B cell (primary cell): ENCODE measurements at places on chromosomes 13 and 19.

DNA sequence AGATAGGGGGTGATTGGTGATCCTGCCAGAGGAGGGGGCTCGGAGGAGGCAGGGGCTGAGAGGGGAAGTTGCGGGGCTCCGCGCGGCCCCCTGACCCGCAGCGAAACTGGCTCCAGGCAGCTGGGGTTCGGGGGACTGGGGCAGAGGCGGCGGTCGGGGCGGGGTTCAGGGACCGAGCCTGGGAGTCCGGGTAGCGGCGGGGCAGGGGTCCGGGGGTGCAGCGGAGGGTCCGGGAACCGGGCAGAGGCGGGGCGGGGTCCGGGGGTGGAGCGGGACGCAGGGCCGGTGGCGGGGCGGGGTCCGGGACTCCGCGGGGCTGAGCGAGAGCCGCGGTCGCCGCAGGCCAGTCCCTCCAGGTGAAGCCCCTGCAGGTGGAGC is 1.2 kb downstream of the MADCAM1 start:
- DNase-seq = no peak

DNA sequence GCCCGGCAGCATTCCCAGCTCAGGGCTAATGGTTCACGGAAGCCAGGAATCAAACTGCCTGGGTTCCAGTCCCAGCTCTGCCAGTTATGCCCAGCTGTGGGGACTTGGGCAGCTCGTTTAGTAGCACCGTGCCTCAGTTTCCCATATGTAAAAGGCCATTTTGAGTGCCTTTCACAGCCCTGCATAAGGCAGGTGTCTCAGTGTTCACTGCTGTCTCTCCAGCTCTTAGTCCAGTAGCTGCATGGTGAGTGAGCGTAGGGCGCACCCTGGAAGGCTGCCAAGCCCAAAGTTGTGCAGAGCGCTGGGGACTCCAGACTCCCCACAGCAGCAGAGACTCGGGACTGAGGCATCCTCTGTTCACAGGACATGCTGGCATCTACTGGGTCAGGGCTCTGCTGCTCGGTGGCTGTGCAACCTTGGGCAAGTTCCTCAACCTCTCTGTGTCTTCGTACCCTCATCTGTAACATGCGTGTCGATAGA is 5.5 kb downstream of the RPL28 start:
- no peak for DNase-seq

GRCh38 chr13:112637017-112637801 is 49.3 kb upstream of the TUBGCP3 start:
- DNase-seq = no peak

DNA sequence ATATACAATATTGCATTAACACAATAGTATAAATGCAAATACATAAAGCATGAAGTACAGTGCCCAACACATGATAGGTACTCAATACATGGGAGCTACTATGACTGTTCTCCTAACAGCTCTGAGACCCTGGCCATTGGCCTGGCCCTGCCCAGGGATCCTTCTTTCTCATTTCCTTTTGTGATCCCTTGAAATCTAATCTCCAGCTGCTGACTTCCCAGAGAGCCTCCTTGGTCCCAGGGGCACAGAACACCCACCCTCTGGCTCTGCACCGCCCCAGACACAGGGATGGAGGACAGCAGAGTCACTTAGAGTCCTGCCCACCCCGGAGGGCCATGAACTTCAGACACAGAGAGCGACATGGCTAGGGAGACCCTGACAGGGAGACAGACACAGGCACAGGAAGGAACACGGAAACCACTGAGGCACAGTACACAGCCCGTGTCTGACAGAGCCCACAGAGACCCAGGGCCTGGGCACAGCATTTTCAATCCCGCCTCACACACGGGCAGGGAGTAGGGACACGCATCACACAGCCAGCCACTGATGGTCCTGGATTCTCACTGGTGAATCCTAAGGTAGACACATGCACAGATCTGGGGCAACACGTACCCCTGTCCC is 4.2 kb upstream of the SYCN start:
- no peak for DNase-seq

GRCh38 chr19:14495672-14496028 is 277 bp downstream of the GIPC1 start:
- no peak for DNase-seq

DNA sequence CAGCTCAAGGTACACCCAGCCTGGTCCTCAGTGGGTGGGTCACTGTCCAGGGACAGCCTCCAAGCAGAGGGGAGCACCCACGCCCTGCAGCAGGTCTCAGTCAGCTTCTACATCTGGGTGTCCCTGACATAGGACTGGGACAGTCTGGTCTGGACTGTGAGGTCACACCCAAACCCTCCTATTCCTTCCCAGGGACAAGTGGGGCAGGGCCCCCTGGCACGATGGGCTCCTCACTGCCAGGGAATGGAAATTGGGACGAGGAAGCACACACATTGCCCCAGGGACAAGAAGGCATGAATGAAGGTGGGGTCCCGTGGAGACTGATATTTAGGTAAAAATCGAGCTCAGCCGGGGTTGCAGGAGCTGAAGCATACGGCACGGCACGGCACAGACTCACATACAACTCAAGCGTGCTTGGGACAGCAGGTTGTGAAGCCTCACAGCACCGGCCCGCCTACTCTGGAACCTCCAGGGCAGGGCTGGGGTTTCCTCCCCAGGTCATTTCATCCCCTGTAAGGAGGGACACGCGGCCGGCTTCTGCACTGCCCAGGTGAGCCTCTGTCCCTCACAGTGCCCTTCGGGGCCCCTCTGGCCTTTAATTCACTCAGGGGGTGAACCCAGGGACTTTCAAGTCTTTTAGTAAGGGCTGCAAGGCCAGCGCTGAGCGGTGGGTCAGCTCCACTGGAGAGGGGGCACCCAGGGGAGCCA is 3.5 kb downstream of the PNMA8B start:
- no peak for DNase-seq

GRCh38 chr13:38866649-38867048 is 124.0 kb downstream of the STOML3 start:
- DNase-seq = no peak

GRCh38 chr13:46386392-46387063 is 524 bp downstream of the RUBCNL start:
- DNase-seq = no peak

GRCh38 chr19:40742886-40743285 is 7.4 kb downstream of the ACTMAP start:
- no peak for DNase-seq

DNA sequence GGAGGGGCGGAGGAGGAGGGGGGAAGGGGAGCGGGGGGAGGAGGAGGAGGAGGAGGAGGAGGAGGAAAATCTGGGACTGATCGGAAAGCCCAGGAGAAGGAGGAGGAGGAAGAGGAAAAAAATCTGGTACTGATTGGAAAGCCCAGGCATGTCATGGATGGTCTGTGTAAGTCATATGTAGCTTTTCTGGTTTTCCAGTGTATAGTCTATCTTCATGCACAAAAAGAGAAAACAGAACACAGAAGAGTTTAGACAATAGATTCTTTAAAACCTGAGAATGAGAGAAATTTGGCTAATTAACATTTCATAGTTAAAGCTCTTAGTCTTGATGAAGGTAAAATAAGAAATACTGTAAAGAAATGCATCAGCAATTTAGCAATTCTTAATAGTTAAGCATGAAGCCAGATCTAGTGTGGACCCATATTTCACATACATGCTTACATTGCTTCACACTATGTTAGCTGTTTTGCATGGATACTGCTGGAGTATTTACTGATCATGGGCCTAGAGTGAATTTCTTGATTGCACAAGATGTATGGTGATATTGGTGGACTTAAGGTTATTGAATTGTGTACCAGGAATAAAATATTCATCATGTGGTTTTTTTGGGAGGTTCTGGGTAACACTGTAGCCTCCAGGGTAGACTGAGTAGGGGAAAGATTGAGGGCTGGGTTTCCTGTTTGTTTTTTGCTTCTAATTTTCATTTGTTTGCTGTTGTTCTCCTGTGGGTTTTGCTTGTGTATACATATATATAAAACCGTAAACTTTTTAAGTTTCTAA is 41.4 kb downstream of the SUCLA2 start:
- DNase-seq = no peak

DNA sequence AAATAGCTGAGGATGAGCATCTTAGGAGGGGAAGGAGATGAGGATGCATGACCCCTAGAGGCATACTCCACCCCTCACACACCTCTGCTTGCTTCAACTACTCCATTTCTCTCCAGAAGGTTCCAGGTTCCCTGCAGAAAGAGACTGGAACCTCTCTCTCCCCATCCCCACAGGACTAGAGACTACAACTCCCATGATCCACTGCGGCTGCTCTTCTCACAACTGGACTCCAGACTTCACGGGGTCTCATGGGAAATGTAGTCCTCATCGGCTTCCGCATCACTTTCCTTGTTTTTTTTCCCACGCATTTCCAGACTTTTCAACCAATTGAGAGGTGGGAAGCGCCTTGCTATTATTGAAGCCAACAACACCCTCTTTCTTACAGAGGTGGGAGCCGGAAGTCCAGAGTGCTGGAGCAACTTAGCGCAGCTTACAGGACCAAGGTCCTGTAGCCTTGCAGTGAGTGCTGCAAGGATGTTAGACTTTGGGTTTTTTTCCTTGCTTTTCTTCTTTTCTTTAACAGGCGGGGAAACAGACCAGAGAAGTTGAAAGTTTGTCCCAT is 13.9 kb upstream of the CACNG6 start:
- DNase-seq = peak; percentile 81

DNA sequence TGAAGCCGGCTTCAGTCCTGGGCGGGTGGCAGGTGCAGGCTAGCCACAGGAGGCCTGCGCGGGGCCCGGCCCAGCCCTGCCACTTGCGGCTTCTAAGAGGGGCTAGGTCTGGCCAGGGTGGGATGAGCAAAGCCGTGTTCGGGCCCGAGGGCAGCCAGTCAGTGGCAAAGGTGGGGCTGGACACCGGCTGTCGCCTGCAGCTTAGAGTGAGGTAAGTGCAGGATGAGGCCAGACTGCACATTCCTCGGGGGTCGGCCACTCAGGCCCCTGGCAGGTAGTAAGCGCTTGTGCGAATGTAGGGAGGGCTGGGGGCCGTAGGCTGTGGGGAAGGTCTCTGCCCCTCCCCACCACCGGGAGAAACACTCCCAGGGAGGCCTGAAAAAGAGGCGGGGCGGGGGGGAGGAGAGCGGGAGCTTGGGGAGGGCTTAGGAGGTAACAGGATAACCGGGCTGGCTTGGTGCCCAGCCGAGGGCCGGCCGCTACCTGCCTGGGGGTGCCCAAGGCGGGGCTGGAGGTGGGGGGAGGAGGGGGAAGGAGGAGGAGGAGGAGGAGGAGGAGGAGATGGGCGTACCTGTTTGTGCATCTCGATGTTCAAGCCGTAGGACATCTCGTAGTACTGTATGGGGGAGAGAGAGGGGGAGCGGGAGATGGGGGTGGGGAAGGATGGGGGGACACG is 6.4 kb downstream of the TLE5 start:
- DNase-seq = no peak

- no peak for DNase-seq
These were observed 90.1 kb upstream of the C1QTNF9B start for GRCh38 chr13:23987331-23987894.

DNA sequence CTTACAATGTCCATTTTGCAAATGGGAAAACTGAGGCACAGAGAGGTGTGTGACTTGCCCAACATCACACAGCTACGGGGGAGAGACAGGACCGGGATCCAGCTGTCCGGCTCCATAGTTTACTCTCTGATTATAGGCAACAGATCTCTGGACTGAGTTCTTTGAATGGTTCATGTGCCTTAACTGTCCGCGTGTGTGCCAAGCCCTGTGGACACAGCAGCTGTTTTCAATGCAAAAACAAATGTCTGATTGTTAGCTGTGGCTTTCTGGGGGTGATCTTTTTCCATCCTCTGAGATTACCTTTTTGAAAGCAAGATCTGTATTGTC is 94.1 kb downstream of the KL start:
- DNase-seq = no peak

DNA sequence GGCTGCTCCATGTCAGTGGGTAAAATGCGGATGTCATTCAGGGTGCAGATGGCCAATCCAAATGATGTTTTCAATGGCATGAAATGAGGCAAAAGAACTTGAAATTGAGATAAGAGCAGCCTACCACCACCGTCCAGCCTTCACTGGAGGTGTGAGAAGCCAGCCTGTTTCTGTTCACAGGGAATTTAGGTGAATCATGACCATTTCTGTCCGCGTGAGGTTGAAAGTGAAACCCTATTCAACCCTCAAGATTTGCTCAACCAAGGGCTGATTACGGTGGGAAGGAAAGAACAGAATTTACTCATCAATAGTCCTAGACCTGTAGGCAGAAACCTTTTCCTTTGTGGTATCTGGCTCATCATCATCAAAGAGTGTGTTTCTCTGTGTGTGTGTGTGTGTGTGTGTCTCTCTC is 370.7 kb downstream of the COG6 start:
- peak; percentile 13 for DNase-seq

- DNase-seq = no peak
These were observed 219.0 kb downstream of the MZT1 start for GRCh38 chr13:72508392-72508791.

DNA sequence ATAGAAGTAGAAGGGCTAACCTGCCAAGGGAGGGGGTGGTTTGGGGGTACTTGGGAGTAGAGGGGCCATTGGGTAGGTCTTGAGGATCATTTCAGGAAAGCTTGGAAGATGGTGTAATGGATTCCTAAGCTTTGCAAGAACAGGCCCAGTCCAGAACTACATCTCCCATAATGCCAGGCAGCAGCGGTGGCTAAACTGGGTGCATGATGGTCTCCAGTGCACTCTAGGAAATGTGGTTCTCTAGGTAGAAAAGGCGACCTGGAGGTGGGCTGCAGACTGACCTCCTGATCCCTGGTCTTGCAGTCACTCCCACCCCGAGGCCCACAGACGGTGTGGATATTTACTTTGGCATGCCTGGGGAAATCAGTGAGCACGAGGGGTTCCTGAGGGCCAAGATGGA is 3.8 kb downstream of the APLP1 start:
- no peak for DNase-seq

DNA sequence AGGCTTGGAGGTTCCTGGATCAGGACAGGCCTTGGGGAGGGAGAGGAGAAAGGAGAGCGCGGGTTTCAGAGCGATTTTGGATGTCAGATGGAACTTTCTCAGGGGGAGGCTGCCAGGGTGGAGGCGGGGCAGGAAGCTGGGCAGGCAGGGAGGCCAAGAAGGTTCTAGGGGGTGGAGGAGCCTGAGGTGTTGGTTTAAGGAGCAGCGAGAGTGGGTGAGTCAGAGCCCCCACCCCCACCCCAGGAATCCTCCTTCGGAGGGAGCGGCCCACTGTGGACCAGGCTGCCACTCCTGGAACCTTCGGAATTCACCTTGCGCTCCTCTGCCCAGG is 15.9 kb upstream of the NOP53 start:
- no peak for DNase-seq
